ENCODE measurements at places on chromosomes 5 and 9.

DNA sequence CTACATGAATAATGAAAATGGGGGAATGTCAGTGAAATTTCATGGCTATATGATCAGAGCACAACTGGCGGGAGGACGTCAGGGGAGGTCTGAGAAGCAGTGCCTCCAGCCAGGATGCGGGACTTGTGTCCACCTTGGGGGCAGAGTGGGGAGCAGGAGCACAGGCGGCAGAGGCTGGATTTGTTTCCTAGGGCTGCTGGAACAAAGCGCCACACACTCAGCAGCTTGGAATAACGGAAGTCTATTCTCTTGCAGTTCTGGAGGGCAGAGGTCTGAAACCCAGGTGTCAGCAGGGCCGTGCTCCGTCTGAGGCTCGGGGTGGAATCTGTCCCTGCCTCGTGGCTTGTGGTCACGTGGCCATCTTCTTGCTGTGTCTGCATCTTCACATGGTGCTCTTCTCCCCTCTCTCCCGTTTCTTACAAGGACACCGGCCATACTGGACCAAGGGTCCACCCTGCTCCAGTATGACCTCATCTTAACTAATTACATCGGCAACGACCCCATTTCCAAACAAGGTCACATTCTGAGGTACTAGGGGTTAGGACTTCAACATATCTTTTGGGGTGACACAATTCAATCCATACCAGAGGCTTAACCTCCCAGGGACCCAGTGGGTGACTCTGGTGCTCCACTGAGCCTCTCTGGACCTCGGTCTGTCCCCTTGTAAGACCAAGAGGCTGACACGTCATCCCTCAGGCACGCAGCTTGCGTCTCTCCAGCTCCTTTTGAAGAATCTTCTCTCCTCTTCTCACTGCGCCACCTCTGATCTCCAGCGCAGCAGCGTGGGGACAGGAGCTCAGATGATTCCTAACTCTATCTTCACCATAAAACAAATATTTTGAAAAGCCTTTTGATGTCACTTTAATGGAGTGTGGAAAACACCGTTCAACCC, 202.5 kb downstream of the CDK5RAP2 start:
- DNase-seq, result no peak

- DNase-seq, result no peak
Measured at GRCh38 chr9:118721276-118721675, 648.0 kb downstream of the BRINP1 start.

GRCh38 chr5:61569353-61569752, 237.3 kb downstream of the ZSWIM6 start:
- DNase-seq, result no peak

GRCh38 chr5:71957292-71957898, 149.9 kb upstream of the MAP1B start:
- DNase-seq, result no peak

DNA sequence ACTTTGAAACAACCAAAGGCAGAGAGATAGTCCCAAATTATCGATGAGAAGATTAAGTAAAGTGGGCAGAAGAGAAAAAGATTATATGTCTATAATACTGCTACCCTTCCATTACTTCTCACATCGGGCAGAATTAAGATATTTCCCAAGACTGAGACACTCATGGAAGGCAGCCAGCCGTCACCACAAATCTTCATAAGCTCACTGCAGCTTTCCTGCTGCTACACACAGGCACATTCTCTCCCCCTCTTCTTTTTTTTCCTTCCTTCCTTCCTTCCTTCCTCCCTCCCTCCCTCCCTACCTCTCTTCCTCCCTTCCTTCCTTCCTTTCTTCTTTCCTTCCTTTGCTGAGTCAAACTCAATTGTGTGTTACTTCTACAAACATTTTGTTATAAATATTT, 58.7 kb upstream of the SPATA31C2 start:
- peak; percentile 48 for DNase-seq

DNA sequence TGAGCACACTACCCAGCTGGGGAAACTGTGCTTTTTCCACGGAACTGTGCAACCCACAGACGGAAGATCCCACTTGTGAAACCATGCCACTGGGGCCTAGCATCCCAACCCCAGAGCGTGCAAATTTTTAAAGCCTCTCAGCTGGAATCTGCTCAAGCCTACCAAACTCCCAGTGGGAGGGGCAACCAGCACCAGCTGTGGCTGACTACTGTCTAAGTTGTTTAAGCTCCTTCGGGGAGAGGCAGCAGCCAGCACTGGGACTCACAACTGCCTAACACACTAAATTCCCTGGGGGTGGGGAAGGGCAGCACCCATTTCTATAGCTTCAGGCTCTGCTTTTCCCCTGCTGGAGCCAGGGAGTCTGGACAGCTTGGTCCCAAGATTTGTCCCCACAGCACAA, 287.6 kb upstream of the MSX2 start:
- DNase-seq, result no peak

GRCh38 chr5:167821669-167822068, 469.8 kb upstream of the WWC1 start:
- DNase-seq, result no peak

- DNase-seq, result no peak
Measured at GRCh38 chr5:142106061-142106460, 2.5 kb upstream of the NDFIP1 start.

GRCh38 chr9:35560625-35561337, 44.3 kb upstream of the TESK1 start:
- DNase-seq, result no peak

DNA sequence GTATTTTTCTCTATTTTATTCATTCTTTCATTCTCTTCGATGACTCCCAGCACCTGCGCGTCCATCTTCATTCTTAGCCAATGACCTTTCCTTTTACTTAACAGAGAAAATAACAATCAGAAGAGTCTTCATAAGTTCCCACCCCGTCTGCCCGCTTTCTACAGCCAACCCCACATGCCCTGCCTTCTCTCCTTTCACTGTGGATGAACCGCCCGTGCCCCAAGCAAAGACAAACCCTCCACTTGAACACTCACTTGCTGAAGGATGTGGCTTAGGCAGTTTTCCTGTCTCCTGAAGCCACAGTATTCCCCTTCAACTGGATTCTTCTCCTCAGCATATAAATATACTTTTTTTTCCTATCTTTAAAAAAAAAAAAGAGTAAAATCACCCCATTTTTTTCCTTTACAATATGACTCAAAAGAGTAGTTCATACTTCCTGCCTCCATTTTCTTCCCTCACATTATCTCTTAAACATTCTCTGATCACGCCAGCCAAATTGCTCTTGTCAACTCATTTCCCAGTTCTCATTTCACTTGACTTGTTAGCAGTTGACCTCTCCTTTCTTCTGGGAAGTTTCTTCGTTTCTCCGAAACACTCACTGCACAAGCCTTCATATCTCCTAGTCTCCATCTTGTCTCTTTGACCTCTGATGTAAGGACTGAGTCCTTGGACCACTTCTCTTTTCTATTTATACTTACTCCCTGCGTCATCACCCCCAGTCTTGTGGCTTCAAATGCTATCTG, 11.1 kb downstream of the NIPSNAP3B start:
- DNase-seq, result no peak

- peak; percentile 80 for DNase-seq
Measured at GRCh38 chr9:15249042-15249818, 57.8 kb downstream of the TTC39B start.

DNA sequence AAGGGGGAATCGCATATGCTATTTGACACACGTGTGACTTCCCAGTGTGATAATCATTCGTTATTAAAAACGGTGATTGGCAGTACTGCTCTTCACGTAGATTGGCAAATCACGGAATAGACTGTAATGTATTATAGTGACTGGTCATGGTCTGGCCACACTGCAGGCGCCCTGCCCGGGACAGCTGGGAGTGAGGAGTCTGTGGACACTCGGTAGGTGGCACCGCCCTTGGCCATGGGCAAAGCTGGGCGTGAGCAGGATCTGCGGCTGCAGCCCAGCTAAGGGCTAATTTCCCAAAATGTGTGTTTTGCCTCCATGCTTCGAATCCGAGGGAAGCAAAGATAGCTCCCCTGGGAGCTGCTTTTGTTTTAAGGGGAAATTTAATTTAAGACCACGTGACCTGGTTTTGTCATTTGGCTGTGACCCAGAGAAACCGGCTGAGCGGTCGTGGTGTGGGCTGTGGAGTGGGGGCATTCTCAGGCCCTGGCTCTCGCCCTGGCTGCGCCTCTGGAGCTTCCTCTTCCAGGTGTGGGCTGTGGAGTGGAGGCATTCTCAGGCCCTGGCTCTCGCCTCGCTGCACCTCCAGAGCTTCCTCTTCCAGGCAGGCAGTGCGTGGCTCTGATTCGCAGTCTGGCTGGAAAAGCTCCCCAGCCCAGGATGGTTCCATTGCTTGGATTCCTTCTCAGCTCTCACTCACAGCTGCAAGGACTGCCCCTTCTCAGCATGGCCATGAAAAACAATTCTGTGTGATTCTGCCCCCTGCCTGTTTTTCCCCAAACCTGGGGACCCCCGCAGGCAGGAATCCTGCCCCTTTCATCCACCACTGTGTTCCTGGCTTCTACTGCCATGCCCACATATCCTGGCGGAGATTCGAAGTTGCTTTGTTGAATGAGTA, 131.1 kb downstream of the OLFM1 start:
- no peak for DNase-seq

GRCh38 chr9:127049581-127049980, 72.9 kb downstream of the ANGPTL2 start:
- DNase-seq, result peak; percentile 27

- DNase-seq, result peak; percentile 69
Measured at GRCh38 chr9:81619353-81620001, 69.9 kb downstream of the TLE1 start.

DNA sequence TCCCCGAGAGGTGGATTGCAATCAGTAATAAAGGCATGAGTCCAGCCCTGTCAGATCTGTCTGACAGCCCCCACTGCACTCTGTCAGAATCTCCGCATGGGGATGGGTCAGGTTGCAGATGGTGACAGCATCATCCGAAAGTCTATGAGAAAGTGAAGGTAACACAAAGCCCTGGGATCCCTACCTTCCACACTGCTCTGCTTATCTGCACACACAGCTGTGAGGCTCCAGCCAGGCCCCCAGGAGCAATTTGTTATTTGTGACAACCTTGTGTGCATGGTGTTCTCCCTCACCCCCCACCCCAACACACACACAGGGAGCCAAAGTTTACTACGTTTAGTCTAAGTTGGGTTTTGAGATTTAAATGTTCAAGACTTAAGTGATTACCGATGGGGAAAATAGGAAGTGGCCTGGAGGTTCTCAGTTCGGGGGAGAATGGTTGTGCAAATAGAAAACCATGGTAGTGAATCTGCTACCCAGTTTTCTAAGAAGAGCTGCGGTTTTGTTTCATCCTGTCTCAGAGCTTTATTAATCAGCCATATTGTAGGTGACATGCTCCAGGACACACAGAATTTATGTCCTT, 92.7 kb downstream of the SV2C start:
- DNase-seq, result no peak

GRCh38 chr5:74865804-74866595, at the start of gene FAM169A:
Gene FAM169A (minus strand): TSS chr5:74866387. CDS start chr5:74841676, 24,711 bp downstream.
- DNase-seq, result no peak

GRCh38 chr5:9350301-9350797, 195.5 kb downstream of the SEMA5A start:
- no peak for DNase-seq

Measured in brain microvascular endothelial cell (primary cell).